ENCODE measurements at places on chromosomes 12 and 14.

GRCh38 chr12:94263011-94263811, 114.8 kb downstream of the PLXNC1 start:
- DNase-seq = no peak

DNA sequence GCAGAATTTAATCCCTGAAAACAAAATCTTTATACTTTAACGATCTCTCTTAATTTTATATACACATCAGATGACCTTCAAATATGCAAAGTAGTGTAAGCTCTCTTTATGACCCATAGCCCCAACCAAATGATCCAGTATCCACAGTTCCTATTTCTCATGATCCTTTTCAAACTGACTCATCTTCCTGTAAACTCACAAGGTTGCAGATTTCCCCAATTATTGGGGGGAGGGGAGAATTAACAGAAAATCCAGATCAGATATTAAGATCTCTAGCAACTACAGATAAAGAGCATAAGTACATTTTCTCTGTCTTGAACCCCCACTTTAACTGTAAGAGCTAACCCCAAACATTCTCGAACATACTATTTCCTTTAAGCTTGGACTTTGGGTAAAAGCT, 12.5 kb downstream of the GNS start:
- DNase-seq = no peak

GRCh38 chr12:26741584-26742227, 91.3 kb downstream of the ITPR2 start:
- DNase-seq = no peak

GRCh38 chr12:30643366-30643765, 52.3 kb downstream of the IPO8 start:
- no peak for DNase-seq

DNA sequence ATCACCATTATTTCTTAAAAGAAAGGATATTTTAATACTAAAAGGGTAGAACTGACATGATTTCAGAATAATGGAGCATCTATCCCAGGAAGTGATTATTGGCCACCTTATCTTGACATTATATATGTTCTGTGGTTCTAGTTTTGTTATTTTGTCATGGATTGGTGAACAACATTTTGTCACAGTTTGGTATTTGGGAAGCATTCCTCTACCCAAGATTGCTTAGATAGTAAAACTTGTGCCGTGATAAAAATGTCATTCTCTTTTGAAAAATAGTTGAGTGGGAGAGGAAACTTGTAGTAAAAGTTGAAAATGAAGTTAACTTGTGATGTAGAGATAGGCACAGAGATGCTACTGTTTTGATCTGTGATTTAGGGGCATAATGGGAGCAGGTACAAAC, 65.7 kb downstream of the TMX1 start:
- no peak for DNase-seq

GRCh38 chr12:14810167-14810952, 3.6 kb downstream of the SMCO3 start:
- no peak for DNase-seq

DNA sequence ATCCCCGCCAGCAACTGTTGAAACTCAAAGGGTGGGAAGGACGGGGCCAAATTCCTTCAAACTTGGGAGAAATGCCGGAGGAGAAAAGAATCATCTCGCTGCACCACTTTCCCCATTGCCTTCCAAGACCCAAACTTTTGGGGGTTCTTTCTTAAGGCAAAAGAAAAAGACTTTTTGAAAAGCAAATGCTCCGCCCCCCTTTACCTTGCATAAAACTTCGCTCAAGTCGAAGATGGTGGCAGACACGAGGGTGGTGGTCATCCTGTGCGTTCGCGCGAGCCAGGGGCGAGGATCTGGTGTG, 239 bp downstream of the ZFP36L1 start:
- DNase-seq = no peak

DNA sequence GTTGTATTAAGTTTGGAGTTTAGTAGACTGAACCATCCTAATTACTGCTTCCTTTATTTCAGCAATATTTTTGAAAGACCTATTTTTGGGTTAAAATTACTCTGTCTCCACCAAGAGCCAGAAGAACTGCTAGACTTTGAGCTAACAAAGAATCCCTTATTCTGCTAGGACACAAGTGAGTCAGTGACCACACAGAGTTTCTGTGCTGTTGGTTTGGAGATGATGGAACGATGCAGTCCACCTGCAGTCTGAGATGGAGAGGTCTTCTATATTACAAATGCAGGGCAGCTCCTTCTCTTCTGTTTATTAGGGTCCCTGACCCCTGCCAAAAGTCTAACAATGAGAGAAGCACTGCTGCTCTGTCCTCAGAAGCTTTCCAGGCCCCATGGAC, 6.7 kb upstream of the STXBP6 start:
- DNase-seq = no peak

DNA sequence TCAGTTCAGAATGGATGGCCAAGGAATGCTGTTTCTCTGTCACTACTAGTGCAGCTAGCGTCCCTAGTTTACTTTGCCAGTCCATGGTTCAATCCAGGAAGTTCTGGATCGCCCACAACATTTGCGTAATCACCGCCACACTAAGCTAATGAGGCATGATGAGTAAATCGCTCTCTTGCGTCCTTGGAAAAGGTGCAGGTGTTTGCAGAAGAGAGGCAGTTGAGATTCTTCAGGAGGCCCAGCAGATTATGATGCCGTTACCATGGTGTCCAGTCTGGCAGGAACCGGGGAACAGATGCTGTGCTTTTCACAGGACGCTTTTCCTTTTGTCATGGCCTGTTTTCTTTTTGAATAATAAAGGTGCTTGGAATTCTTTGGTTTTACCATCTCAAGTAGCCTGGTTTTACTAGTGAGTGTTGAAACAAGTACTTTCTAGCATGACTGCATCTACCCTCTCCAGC, 9.0 kb downstream of the TPH2 start:
- no peak for DNase-seq

DNA sequence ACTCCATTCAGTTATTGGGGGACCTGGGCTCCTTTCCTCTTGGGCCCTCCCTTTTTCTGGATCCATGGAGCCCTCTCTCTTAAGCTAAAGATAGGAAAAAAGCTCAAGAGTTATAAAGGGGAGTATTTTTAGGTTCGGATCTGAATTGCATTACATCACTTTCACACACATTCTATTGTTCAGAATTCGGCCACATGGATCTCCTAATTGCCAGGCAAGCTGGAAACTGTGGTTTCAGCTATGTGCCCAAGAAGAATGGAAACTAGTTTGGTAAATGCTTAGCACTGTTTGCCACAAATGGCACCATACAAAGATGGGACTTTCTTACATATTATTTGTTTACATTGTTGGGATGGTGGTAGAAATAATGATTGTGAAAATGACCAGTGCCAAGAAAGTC, 145.6 kb downstream of the LRIG3 start:
- DNase-seq = no peak

GRCh38 chr12:27185234-27186021, 58.7 kb upstream of the STK38L start:
- DNase-seq = no peak

GRCh38 chr12:57640175-57641042, 7.4 kb upstream of the B4GALNT1 start:
- no peak for DNase-seq

GRCh38 chr12:52175371-52176350, 16.2 kb downstream of the KRT80 start:
- DNase-seq = no peak

DNA sequence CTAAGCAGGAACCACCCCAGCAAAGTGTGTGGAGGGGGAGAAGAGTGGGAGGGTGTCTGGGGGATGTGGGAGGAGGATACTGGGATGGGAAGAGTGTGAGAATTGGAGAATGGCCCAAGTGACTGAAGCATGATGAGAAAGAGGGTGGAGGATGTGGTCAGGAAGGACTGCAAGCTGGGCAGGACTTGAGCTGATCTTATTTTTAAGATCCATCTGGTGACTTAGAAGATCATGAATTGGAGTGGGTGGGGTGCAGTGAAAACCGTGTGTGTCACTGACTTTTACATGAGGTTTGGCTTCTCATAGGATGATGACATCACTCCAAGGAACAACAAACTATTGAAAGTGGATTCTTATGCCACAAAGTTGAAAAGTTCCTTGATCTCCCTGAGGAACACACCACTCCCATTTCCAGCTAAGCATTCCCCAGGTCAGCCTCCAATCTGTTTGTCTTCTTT, 287.5 kb downstream of the GALC start:
- DNase-seq = no peak

DNA sequence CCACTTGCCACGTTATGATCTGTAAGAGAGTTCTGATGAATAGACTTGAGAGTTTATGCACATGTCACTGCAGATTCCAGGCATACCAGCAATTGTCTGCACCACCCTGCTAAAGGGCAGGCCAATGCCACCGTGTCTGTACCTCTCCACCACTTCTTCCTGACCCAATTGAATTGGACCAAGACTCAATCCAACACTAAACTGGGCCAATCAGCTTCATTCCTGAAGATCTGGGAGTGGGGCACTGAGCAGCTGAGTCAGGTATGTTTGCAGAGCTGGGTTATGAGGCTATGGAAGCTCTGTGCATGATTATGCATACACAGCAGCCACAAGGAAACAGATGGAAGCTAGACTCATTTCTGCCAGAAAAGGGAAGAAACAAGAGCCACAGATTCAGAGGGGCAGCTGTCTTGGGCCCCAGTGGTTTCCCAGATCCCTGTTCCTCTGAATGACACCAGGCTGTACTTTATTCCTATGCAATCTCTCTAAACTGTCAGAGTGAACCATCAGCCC, 28.0 kb downstream of the DAO start:
- DNase-seq = peak; percentile 27

- DNase-seq = no peak
Measured at GRCh38 chr12:45353944-45354343, 138.0 kb downstream of the ANO6 start.

- DNase-seq = no peak
Measured at GRCh38 chr12:7966563-7966962, 30.6 kb upstream of the SLC2A3 start.

GRCh38 chr12:54298904-54299303, 1.9 kb downstream of the NFE2 start:
- no peak for DNase-seq

GRCh38 chr12:92136965-92137721, 8.5 kb downstream of the BTG1 start:
- peak; percentile 73 for DNase-seq

DNA sequence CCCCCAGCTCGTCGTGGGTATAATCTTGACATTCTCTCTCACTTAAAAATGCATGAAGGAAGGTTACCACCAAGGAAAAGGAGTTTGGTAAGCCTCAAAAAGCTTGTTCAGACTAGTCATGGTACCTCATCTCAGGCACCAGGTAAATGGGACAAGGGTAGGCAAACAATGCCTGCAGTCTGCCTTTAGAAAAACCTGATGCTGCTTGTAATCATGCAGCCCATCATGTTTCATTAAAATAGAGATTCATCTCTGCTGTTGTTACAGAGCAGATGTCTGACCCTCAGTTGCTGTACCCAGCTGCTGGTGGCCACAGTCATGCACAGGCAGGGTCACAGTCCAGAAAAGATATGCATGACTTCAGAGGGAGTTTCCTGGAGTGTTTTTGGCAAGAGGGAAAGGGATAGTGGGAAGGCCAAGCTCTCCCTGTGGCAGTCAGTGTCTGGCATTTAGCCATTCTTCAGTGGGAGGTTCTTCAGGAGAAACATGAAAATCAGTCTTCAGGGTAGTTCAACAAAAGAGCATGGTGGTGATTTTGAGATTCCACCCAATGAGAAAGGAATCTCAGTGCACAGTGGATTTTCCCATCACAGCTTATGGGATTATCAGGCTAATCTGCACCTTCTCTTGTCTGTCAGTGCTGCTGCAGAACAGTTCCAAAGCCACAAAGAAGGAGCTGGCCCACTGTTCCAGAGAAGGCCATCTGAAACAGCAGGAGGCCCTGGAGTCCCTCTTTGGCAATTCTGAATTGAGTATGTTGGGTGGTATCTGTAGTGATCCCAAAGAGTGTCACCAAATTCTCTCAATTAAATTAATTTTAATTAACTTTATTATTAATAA, 202.7 kb upstream of the FRMD6 start:
- DNase-seq = peak; percentile 49

- DNase-seq = no peak
Measured at GRCh38 chr12:44026046-44026445, 190.2 kb downstream of the TMEM117 start.

DNA sequence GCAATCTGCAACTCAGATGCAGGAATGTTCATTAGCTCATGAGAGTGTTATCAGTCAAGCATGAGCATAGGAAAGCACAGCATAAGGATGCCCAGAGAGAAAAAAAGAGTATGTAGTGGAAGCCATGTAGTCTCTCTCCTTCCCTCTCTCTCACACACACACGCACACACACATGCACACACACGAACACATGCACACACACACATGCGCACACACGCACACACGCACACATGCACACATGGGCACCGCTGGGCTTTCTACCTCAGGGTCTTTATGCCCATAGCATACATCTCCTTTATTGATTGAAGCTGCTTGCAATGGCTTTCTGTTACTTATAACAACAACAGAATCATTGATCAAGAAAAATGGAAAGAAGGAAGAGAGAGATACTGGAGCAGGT, 240.9 kb downstream of the ETNK1 start:
- no peak for DNase-seq

DNA sequence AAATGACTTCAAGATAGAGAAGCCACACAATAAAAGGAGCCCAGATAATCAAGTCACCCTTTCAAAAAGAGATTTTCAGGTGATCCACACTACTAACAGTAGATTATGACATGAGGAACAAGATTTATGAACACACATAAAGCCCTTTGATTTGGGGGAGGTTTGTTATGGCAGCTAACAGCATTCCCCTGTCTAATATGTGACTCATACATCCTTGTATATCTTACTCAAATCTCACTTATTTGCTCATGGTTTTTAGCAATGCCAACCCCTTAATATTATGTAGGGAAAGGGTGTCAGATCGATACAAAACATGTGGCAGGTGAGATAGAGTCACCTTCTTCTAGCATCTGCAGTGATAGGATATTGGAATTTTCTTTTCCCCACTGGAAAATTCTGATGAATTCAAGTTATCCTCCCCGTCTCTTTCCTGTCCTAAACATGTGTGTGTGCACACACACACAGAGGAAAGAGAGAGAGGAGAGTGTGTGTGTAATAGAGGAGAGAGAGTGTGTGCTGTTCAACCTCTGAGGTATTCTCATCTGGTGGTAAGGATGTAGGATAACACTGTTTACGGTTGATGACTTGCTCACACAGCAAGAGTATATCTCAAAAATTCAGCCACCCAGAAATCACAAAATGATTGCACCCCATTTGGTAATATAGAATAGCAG, 319.9 kb downstream of the KCNC2 start:
- DNase-seq = peak; percentile 42

- DNase-seq = no peak
Measured at GRCh38 chr12:32688786-32689185, 9.7 kb downstream of the DNM1L start.

GRCh38 chr12:100995771-100996170, 201.2 kb downstream of the ANO4 start:
- no peak for DNase-seq

Data from ACHN (cell line).